Stomach (tissue), 19 donors: ENCODE measurements at places on chromosomes 5 and 9. TPM values are rescaled to one million over a fixed set of nuclear protein-coding genes. Genes with fewer than 3 reads are reported as not detected.
A peak's percentile ranks its signal among the peaks of the same experiment; 100 is the strongest.

SPAG8 gene
- polyA plus RNA-seq = 4.1 TPM

CARD9 gene
- 1.1 TPM for polyA plus RNA-seq

DNA sequence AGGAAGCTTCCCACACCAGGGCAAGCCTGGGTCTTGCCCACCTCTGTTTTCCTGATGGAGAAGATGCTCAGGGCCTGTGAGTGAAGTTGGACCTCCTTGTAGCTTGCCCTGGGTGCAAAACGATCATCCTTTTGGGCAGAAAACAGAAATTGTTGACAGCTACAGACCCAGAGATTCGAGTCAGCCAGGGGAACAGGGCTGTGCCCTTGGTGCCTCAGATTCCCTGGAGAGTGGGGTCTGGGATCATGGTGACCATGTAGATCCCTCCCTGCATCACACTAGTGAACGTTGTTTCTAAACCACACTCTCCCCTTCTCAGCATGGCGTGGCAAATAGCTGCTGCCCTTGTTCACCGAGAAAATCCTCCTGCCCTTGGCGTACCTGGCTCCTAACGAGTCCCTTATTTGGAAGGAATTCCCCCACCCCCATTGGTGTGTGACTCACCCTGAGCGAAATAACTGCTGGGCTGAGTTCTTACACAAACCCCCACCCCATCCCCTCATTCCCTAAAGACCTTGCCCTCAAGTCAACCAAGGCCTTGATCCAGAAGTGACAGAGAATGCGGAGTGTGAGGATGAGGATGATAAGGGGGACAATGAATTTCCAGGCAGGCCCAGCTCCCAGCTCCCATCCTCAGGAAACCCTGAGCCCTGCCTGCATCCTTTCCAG, 1.1 kb upstream of the DCANP1 start:
- H3K4me3 ChIP-seq = no peak overlapping the region
- H3K27me3 ChIP-seq = peaks cover 17% of the 10 kb centered on the region
- no peak for DNase-seq
- peaks cover 8% of the 10 kb centered on the region for H3K4me1 ChIP-seq
- H3K36me3 ChIP-seq = no peaks in the 10 kb centered on the region

- peaks cover 34% of the 10 kb centered on the region for H3K4me1 ChIP-seq
- no peaks in the 10 kb centered on the region for H3K36me3 ChIP-seq
- peak; percentile 70 for DNase-seq
- no peaks in the 10 kb centered on the region for H3K27me3 ChIP-seq
- peak overlapping the region; percentile 69 for H3K27ac ChIP-seq
Measured at GRCh38 chr9:107751567-107752210, 262.1 kb upstream of the KLF4 start.
